Osteoblast (primary cell): ENCODE measurements at places on chromosomes 16 and 17. TPM values are rescaled to one million over a fixed set of nuclear protein-coding genes. Genes with fewer than 3 reads are reported as not detected.

DNA sequence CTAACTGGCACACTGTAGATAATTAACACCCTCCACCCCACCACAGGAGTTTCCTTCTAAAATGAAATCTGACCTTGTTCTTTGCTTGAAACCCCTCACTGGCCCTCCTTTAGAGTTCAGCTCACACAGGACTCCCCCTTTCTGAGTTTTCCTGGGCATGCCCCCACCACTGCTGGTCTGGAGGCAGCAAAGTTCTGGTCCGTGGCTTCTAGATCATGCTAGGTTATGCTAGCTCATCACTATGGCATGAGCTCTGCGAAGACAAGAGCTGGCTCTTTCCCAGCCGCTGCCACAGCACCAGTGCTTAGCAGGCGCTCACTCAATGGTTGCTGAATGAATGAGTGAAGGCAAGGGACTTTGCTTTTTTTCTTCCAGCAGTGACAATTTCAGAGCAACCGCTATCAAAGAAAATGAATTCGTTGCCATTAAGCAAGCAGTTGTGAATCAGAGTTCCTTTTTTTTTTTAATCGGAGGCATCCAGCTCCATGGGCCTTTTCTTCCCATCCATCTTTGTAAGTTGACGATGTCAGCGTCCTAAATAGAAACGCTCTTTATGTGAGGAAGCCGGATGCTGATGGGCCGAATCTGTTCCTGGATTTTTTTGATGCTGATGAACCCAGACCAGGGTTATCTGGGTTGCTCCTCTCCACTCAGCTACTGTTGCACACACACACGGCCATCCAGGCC lies 80.8 kb upstream of the NOL11 start:
- H3K4me1 ChIP-seq: no peaks in the 10 kb centered on the region
- H3K27ac ChIP-seq: no peak overlapping the region
- no peaks in the 10 kb centered on the region for H3K27me3 ChIP-seq
- no peak overlapping the region for H3K4me3 ChIP-seq
- no peaks in the 10 kb centered on the region for H3K36me3 ChIP-seq
- DNase-seq: no peak

GRCh38 chr17:75010683-75011400 lies 1.6 kb upstream of the MRPL58 start:
- no peaks in the 10 kb centered on the region for H3K36me3 ChIP-seq
- H3K4me3 ChIP-seq: no peak overlapping the region
- no peak for DNase-seq
- H3K4me1 ChIP-seq: peaks cover 21% of the 10 kb centered on the region
- H3K27ac ChIP-seq: peak overlapping the region; percentile 60

- H3K4me1 ChIP-seq: no peaks in the 10 kb centered on the region
- no peak for DNase-seq
- peaks cover 50% of the 10 kb centered on the region for H3K36me3 ChIP-seq
- H3K4me3 ChIP-seq: no peak overlapping the region
- no peaks in the 10 kb centered on the region for H3K27me3 ChIP-seq
Observed at GRCh38 chr16:24925163-24925562, 79.4 kb downstream of the SLC5A11 start.

DNA sequence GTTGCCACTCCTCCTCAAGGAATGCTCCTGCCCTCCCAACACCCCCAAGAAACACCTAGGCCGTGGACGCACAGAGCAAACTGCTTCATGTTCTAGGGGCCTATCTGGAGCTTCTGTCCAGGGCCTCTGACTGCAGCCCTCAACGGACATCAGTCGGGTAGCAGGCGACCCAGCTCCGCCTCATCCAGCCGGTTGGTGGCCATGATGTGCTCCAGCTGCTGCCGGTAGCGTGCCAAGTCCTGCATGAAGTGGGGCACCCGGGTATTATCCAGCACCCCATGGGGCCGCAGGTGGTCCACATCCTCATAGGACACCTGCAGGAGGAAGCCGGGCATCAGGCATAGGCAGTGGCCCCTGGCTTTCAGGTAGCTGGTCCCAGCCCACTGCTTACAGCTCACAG lies 6.3 kb downstream of the NOL3 start:
- no peaks in the 10 kb centered on the region for H3K27me3 ChIP-seq
- peaks cover 20% of the 10 kb centered on the region for H3K4me1 ChIP-seq
- H3K36me3 ChIP-seq: no peaks in the 10 kb centered on the region
- H3K4me3 ChIP-seq: no peak overlapping the region

DNA sequence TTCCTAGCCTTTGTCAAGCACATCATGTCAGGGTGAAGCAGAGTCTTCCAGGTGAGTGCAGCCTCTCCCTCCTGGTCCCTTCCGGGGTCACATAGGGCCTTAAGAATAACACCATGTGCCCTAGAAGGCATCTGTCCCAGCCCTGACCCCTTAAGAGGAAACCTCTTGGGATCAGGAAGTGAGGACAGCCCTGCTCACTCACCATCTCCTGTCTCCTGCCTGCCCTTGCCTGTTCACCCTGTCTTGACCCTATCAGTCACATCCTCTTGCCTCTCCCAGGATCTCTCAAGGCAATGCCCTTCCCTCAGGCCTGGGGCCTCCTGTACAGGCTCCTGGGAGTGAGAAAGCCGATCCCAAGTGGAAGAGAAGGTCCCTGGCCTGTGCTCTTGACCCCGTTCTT lies 13.9 kb downstream of the MYL4 start:
- H3K27ac ChIP-seq: no peak overlapping the region
- H3K27me3 ChIP-seq: no peaks in the 10 kb centered on the region
- H3K36me3 ChIP-seq: no peaks in the 10 kb centered on the region
- DNase-seq: no peak
- H3K4me1 ChIP-seq: peaks cover 21% of the 10 kb centered on the region

GRCh38 chr16:50801036-50801435 lies 59.1 kb downstream of the CYLD start:
- H3K4me3 ChIP-seq: no peak overlapping the region
- DNase-seq: no peak
- H3K27ac ChIP-seq: no peak overlapping the region
- H3K36me3 ChIP-seq: peaks cover 6% of the 10 kb centered on the region

GRCh38 chr17:61835606-61836005 lies 27.7 kb downstream of the BRIP1 start:
- no peak overlapping the region for H3K27ac ChIP-seq
- no peaks in the 10 kb centered on the region for H3K27me3 ChIP-seq
- peaks cover 4% of the 10 kb centered on the region for H3K4me1 ChIP-seq
- no peak for DNase-seq
- H3K36me3 ChIP-seq: no peaks in the 10 kb centered on the region
- no peak overlapping the region for H3K4me3 ChIP-seq

DNA sequence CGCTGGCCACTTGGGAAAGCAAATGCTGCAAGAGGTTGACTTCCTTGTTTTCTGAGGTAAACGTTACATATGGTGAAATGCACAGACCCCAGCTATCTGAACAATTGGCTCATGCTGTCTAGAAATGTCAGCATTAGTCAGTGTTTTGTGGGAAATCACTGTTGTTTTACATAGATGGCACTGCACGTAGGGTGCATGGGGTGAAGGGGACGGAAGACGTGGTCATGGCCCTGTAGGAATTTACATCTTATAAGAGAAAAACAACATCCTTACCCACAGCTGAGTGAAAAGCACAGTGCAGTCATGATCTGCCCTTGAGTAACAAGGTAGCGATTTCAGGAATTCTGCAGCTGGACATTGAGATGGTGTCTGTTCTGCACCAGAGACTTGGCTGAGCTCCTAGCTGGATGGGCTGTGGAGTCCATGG lies 15.2 kb downstream of the RPTOR start:
- H3K36me3 ChIP-seq: peaks cover 3% of the 10 kb centered on the region
- H3K27ac ChIP-seq: peak overlapping the region; percentile 91
- H3K4me3 ChIP-seq: peak overlapping the region; percentile 22
- H3K27me3 ChIP-seq: no peaks in the 10 kb centered on the region

GRCh38 chr17:1154704-1155103 lies 25.1 kb downstream of the ABR start:
- no peaks in the 10 kb centered on the region for H3K27me3 ChIP-seq
- H3K4me3 ChIP-seq: no peak overlapping the region
- DNase-seq: peak; percentile 14
- peaks cover 3% of the 10 kb centered on the region for H3K4me1 ChIP-seq

GRCh38 chr17:32575852-32576251 lies 89.1 kb downstream of the CDK5R1 start:
- no peak for DNase-seq
- H3K4me3 ChIP-seq: no peak overlapping the region
- H3K27ac ChIP-seq: no peak overlapping the region
- H3K4me1 ChIP-seq: no peaks in the 10 kb centered on the region
- H3K27me3 ChIP-seq: no peaks in the 10 kb centered on the region
- H3K36me3 ChIP-seq: no peaks in the 10 kb centered on the region

DNA sequence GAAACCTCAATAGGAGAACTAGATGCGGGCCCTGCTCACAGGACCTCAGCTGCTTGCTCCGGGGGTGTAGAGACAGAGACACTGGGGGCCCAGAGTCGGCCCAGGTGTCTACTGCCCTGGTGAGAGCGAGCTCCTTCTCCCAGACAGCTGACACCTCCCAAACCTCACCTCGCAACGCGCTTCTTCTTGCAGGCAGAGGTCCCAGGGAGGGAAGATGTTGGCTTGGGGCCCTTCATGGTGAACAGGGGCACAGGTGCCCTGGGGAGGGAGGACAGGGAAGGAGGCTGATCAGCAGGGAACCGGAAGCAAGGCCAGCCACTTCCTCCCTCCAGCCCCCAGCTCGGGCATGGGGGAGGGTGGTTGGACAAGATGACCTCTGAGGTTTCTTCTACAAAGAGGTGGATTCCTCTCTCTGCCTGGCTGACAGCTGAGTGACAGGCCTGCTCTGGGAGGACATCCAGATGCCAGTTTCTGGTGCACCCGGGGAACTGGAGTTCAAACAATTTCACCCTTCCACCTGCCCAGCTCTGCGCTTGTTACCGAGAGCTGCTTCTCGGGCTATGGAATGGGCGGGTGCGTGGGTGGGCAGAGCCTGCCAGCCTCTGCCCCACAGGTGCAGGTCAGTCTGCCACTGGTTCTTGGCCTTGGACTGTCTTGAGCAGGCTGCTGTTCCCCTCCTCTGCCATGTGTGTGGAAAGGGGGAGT lies 11.7 kb upstream of the GFAP start:
- peaks cover 41% of the 10 kb centered on the region for H3K36me3 ChIP-seq
- no peak overlapping the region for H3K27ac ChIP-seq
- no peaks in the 10 kb centered on the region for H3K4me1 ChIP-seq
- peak; percentile 52 for DNase-seq

DNA sequence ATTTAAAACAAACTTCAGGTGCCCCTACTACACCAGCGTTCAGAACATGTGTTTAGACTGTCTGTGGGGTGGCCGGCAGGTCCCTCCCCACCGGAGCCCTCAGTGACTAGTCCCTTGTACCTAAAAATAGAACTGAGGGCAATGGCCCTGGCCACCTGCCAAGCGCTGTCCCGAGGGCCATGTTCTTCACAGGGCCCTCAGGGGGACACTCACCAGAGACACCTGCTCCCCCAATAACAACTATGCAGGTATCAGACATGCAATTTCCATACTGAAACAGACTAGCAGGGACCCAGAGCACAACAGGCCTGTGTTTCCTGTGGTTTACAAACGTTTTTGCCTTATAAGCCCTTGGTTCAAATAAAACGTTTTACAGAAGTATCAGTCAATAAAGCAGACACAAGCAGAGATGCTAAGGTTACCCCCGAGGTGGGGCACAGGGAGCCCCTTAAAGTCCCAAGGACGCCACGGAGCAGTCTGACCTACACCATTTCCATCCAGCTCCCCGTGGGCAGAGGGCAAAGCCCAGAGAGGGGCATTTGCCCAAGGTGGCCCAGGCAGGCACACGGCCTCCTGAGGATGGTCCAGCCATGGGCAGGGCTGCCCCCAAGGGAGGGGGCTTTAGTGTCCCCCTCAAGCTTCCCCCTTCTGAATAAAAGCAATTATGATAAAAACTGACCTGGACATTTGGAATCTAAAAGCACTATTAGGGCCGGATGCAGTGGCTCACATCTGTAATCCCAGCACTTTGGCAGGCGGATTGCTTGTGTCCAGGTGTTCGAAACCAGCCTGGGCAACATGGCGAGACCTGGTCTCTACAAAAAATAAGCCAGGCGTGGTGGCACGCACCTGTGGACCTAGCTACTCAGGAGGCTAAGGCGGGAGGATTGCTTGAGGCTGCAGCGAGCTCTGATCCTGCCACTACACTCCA lies 896 bp upstream of the MYLK3 start:
- H3K27me3 ChIP-seq: no peaks in the 10 kb centered on the region
- no peak overlapping the region for H3K4me3 ChIP-seq
- DNase-seq: no peak
- no peaks in the 10 kb centered on the region for H3K36me3 ChIP-seq

DNA sequence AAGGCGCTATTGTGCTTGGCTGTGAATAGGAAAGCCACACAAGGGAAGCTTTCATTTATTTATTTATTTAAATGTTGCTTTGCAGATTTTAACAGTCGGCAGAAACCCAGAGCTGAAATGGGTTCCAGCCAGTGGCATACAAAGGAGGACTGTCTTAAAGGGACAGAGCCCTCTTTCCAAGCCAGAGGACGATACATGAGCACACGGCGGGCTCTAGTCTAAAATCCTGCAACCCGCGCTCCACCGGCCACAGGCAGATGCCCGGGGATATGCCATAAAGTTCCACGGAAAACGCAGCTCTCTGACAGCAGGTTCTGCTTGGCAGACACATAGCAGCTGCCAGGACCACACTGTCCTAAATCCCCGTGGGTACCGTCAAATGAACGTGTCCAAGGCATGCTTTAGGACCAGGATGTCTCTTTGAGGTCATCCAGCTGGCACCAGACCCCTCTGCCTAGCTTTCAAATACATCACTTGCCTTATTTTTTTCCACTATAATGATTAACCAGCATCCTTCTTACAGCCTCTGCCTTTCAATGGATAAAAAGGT lies 64.6 kb downstream of the CYTH1 start:
- no peaks in the 10 kb centered on the region for H3K27me3 ChIP-seq
- DNase-seq: no peak
- H3K27ac ChIP-seq: no peak overlapping the region
- H3K4me1 ChIP-seq: peaks cover 23% of the 10 kb centered on the region

GRCh38 chr16:86566601-86566965 lies at the start of gene FOXC2:
Gene FOXC2 (plus strand): TSS chr16:86566829. CDS start chr16:86567336, 507 bp downstream.
- H3K4me1 ChIP-seq: peaks cover 16% of the 10 kb centered on the region
- peak within 1 kb of the TSS; percentile 97 for H3K4me3 ChIP-seq
- peak; percentile 100 for DNase-seq
- H3K27me3 ChIP-seq: no peaks in the 10 kb centered on the region
- peak within 1 kb of the TSS; percentile 96 for H3K27ac ChIP-seq
- peaks cover 30% of the 10 kb centered on the region for H3K36me3 ChIP-seq

DNA sequence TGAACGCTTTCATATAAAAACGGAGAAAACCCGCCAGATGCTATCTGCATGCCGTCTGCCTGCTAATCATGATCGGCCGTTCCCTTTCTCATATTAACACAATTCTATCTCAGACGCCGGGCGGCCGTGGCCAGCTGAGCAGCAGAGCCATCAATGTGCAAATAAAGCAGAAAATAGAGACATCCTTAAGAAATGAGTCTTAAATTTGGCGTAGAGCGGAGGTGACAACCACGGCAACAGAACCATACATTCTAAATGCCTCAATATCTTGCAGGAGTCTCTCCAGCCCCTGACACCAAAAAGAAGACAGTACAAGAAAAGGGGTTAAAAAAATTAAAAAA lies 2.7 kb upstream of the IRX5 start:
- peaks cover 2% of the 10 kb centered on the region for H3K36me3 ChIP-seq
- H3K27me3 ChIP-seq: no peaks in the 10 kb centered on the region
- peak overlapping the region; percentile 41 for H3K27ac ChIP-seq

Gene NPLOC4
- total RNA-seq: 97.8 and 118 TPM in 2 replicates

Gene DNAH17
- total RNA-seq: under 0.01 TPM in 2 replicates

Gene ZPBP2
- not detected in 2 replicates for total RNA-seq

Gene PLEKHG4
- total RNA-seq: 31.8 and 41.6 TPM in 2 replicates

Gene KRTAP17-1
- total RNA-seq: not detected in 2 replicates

Gene ABCA10
- total RNA-seq: 0.88 and 1.8 TPM in 2 replicates

Gene PROCA1
- 0.36 and 0.88 TPM in 2 replicates for total RNA-seq
